ENCODE measurements at places on chromosomes 3 and 15. TPM values are rescaled to one million over a fixed set of nuclear protein-coding genes. Genes with fewer than 3 reads are reported as not detected.

- DNase-seq = no peak
Measured at GRCh38 chr3:26536955-26537354, 85.6 kb upstream of the LRRC3B start.

The TM6SF1 gene
- 15.5 TPM for total RNA-seq

DNA sequence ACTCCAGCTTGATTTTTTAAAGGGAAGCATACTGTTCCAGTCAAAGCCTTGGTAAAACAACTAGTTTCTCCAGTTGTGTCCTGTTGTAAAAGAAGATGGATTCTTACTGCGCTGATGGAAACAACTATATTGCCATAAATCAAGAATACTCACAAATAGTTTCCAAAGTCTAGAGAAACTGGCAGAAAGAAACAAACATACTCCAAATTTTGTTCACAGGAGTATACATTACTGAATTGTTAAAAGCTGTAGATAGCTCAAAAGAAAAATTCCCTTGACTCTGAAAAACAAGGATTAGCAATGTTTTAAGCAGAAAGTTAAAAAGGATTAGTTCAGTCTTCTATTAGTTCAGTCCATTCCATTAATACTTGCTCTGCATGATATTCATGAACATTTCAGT lies 27.6 kb downstream of the SORD start:
- no peak for DNase-seq

The CHDH gene
- 0.02 TPM for total RNA-seq

GRCh38 chr3:11201251-11202019 lies 47.1 kb downstream of the HRH1 start:
- no peak for DNase-seq
